ENCODE measurements at places on chromosomes 6 and 20.

GRCh38 chr6:142953373-142954273 is 8.6 kb upstream of the HIVEP2 start:
- no peak for DNase-seq

DNA sequence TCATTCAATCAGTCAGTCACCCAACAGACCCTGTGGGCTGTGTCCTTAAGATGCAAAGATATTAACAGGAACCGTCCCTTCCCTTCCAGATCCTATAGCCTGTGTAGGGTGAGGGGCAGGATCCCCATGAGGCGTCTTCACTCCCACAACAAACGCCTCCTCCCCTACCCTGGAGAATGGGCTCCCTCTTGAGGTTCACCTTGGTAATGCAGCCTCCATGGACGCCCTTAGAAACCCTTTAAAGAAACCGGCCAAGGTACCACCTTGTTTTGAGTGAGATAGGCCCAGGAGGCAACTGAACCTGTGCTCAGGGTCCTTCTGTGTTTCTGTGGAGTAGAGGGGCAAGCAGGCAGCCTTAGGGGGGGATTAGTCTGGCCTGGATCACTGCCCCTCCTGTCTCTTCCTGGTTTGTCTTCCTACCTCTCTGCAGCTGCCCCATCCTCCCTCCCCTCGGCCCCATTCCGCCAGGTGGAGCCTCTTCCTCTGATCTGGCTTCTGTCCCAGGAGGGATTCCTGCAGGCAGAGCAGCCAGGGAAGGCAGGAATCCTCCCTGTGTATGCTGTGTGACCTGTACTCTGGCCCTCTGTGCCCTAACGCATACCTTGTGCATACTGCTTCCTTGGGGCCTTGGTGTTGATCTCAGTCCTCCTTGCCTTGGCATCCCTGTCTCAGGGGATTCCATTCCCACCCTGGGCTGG is 6.6 kb upstream of the GUCA1A start:
- DNase-seq: peak; percentile 62

DNA sequence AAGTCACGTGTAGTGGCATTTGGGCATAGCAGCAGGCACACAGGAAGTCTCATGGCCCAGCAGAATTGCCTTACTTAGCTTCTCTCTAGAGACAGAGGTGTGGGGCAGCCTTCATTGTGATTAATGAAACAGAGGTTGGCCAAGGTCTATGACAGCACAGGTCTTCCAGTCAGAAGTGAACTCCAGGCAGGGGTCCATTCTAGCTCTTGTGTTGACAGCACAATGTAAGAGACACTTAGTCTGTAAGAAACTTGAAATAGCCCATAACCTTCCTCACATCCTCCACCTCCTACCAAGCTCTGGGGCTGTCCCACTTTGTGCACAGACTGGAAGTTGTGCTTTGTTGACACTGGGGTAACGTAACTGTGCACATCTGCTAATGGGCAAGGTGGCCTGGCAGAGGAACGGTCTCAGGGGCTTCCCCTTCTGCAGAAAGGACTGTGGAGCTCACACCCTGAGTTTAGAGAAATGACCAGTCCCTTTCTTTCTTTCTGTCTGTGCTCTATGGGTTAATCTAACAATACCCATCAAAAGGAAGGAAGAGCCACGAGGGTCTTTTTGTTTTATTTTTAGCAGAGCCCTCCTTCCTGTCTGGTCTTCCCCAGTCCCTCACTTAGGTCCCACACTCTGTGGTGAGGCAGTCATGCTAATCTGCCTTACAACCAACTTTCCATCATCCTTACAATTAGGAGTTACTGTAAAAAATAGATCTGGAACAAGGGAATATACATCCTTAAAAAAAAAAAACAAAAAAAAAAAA is 35.6 kb upstream of the TAGAP start:
- DNase-seq: no peak

DNA sequence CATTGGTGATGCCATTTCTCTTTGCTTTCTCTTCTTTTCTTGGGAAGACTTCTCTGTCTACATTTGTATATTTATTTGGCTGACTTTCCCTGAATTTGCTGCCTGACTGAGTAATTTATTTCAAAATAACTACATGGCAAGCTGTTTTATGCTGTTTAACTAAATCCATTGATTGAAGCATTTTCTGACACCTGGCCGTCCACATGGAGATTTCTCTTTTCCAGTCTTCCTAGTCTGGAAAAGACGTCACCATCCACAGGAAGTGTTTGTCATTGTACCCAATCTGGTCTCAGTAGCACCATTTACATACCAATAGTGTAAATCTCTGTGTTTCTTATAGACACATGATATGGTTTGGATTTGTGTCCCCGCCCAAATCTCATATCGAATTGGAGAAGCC is 9.2 kb upstream of the MAS1L start:
- no peak for DNase-seq

GRCh38 chr6:20403766-20404640 is 2.3 kb downstream of the E2F3 start:
- DNase-seq: peak; percentile 72

- DNase-seq: no peak
Observed at GRCh38 chr6:125818225-125818657, 27.5 kb downstream of the NCOA7 start.

DNA sequence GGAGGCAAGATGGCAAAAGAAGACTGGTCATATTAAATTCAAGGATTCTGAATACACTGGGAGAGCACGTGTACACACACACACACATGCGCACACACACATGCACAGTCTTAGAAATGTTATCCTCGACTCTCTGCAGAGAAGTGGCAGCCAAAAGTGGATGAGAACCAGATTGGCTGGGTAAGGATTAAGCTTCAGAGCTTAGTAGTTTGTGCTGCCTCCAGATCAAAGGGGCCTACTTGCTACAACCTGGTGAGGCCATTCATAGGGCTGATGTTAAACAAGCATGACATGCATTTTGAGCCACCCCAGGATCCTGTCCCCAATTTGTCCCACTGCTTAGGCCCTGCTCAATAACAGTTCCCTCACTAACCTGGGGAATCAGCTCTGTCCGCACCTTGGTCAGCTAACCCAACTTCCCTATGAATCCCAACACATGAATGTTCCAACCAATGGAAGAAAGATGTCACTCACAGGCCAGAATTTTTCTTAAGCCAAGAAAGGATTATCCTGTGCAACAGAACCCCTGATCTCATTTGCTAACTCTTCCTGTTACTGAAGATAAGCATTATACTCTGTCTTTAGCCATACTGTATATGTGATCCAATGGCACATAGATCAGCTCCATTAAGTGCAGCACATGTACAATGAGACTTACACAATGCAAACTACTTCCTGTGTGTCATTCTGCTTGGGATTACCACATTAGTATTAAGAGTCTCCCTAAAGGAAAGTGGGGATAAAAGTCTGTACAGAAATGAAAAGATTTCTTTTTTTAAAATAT is 31.0 kb downstream of the TOMM6 start:
- no peak for DNase-seq

DNA sequence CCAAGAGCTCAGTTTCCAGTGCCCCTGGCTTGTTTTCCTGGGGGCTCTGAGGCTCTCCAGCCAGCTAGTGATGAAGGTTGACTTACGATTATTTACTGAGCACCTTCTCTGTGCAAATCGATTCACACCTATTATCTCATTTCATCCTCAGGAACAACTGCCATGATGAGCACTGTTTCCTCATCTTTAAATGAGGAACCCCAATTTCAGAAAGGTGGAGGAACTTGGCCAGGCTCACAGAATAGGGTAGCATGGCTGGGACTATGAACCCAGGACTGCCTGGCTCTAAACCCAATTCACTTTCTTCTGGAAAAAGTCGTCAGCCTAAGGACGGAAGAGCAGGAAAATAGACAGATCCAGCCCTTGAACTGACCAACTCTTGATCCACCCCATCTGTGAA is 3.5 kb upstream of the BPI start:
- DNase-seq: no peak

DNA sequence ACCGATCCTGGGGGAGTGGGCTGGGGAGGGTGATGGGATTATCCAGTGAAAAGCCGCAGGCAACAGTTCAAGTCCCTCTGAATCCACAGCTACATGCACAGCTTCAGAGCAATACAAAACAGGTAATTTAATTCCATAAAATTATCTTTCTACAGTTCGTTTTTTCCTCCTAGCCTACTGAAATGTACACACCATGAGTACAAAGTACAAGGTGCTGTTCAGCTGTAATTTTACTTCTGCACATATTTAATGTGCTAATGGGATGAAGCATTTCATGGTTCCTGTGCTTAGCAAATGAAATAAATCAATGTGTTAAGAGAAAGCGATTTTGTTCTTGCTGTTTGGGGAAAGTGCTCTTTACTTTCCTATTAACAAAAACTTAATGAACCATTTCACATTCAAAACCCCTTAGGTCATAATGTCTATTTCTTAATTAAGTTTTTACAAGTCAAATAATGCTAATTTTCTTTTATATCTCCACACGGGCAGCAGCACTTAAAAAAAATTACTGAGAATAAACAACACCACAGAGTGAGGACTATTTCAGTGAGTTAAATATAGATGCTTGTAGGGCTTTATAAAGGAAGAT is 71.8 kb downstream of the INSM1 start:
- no peak for DNase-seq

GRCh38 chr6:93621442-93621841 is 202.1 kb upstream of the EPHA7 start:
- no peak for DNase-seq

GRCh38 chr20:25309395-25310267 is 61.7 kb downstream of the PYGB start:
- DNase-seq: no peak

GRCh38 chr6:157693867-157694266 is 129.2 kb upstream of the SNX9 start:
- DNase-seq: no peak

- no peak for DNase-seq
Observed at GRCh38 chr6:117440706-117441525, 15.2 kb upstream of the ROS1 start.

GRCh38 chr6:165159460-165159859 is 149.9 kb downstream of the C6orf118 start:
- DNase-seq: no peak

GRCh38 chr6:38671885-38672467 is 31.0 kb downstream of the GLO1 start:
- DNase-seq: no peak

DNA sequence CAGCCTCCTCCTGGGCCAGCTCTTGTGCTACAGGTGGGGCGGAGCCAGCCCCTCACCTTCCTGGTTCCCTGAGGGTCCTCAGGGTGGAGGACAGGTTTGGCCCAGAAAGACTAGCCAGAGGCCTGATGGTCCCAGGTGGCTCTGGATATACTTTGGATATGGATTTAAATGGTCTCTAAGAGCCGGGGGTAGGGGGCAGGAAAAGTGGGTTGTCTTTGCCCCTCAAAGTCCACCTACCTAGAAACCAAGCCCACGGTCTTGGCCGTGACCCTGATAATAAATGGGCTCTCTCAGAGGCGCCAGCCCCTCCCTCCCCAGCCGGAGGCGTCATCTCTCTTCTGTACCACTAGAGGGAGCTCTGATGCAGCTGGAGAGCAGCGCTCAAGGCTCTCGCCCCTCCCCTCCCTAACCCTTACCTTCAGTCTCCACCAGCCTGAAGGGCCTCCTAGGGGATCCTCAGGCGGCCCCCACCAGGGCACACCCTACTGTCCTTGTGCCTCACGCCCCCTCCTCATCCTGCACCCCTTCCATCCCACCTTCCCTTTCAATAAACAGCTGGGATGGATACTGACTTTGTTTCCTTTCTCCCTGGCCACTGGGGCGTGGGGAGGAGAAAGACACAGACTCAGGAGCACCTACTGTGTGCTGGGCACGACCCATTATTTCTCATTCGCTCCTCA is 7.5 kb downstream of the NRSN2 start:
- peak; percentile 63 for DNase-seq

GRCh38 chr6:47476781-47477496 is 650 bp upstream of the CD2AP start:
- DNase-seq: no peak

GRCh38 chr6:29762781-29763214 is 39.6 kb downstream of the HLA-F start:
- DNase-seq: no peak

- no peak for DNase-seq
Observed at GRCh38 chr6:133835901-133836300, 53.0 kb upstream of the TCF21 start.

GRCh38 chr20:38054647-38055046 is 21.1 kb downstream of the RPRD1B start:
- no peak for DNase-seq
